Stimulated activated CD4-positive, alpha-beta T cell treated with anti-CD3 and anti-CD28 coated beads, Interleukin-1b, Interleukin-23, amount 100 ng/mL, for 1 hour (primary cell): ENCODE measurements at places on chromosomes 2 and 18.

DNA sequence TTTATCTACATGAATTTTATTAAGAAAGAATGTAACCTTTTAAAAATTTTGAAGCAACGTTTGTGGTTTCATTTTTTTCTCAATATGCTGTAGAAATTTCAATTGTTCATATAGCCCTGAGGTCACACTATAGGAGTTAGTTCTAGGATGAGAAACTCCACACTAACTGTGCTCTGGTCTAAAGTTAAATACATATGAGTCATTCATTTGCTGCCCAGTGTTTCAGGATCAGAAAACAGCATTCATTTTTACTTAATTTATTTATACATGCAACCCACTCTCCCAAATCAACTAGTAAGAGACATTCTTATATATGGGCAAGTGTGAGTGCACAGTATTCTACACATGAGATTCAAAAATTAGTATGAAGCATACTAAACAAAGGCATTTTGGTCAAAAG, 137.9 kb downstream of the DOCK10 start:
- no peak for DNase-seq

GRCh38 chr2:148524519-148524919, 120.0 kb upstream of the EPC2 start:
- DNase-seq, result peak; percentile 29

DNA sequence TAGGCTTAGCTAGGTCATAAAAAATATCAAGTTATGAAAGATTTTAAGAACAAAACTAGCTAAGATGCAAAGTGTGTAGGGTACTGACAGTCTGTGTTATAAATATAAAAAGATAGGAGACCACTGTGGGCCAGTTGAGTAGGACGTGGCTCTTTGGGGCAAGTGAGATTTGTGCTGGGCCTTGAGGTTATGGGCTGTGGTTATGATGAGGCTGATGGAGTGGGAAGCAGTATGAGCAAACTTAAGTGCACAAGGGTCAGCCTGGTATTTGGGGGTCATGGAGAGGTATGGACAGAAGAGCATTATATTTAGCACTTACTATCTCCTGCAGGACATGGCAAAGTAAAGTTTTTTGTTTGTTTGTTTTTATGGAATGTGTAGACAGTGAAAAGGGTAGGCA, 70.1 kb downstream of the SETBP1 start:
- no peak for DNase-seq

DNA sequence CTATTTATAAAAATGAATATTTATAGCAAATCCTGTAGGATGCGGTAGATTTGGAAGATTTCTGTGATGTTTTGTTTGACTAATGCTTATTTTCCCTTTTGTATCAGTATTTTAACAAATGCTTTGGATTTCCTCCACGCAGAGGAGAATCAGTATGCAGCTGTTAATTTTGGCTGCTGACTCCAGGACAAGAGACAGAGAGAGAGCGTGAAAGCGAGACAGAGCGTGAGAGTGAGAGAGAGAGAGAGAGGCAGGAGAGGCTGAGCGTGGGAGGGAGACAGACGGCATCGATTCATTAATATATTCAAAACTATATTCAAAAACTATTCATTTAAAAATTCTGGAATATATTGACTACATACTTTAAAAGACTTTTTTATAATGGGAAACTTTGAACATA, 62.5 kb downstream of the RRM2 start:
- no peak for DNase-seq

DNA sequence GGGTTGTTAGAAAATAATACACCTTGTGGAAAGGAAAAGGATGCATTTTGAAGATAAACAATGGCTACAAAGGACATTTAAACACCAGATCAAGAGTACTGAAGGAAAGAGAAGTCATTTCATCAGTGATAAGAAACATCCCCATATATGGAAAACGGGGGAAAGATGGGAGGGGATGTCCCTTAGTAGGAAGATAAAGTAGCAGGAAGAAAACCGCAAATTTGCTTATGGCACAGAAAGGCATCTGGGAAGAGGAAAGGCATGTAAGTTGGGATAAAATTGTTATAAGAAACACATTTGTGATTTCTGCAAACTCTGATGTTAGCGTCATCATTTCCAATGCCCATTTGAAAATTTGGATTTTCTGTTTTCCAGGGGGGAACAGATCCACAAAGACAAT, 10.5 kb upstream of the LYPD1 start:
- no peak for DNase-seq
